ENCODE measurements at places on chromosomes 7 and 10.

GRCh38 chr10:51743146-51743545, 43.8 kb upstream of the CSTF2T start:
- no peak for DNase-seq

DNA sequence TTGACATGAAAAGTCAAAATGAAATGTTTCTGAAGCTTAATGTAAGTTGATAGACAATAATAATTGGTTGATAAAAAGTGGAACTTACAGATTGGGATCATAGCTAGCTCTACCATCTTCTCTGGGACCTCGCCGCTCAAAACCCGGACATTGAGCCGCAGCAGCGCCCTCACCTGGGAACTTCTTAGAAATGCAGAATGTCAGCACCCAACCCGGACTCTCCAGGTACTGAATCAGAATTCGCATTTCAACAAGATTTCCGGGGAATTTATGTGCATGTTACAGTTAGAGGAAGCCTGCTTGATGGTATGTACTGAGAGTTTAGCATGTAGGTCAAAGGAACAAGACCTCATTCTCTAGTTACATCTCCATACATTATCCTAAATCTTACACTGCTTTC, 36.7 kb upstream of the ABLIM1 start:
- peak; percentile 21 for DNase-seq

GRCh38 chr7:138204285-138204981, 128.2 kb downstream of the AKR1D1 start:
- no peak for DNase-seq

DNA sequence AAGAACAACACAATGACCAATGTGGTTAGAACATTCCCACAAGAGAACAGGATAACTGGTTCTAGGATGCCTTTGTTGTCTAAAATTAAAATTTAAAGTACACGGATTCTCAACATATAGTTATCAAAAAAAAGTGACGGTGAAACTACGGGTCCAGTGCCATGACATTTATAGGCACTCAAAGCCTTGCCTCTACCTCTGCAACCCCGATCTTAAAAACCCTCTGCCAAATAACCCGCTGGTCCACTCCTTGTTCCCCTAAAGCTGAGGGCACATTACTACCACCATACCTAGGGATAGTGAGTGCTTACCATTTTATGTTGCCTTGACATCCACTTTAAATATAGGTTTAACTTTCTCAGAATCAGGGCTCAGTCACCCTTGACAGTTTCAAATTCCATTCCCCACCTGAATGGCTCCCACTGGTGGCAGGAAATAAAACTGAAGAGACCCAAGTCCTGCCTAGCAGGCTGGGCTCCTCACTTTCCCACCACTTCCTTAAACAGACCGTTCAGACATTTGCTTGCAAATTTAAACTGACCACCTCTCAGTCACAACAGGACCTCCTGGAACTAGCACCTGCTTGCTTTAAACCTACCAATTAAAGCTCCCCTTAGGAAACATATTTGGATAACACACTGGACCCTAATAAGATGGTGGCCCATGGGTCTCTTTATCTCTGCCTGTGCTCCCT, 169.9 kb upstream of the ASAH2 start:
- no peak for DNase-seq

DNA sequence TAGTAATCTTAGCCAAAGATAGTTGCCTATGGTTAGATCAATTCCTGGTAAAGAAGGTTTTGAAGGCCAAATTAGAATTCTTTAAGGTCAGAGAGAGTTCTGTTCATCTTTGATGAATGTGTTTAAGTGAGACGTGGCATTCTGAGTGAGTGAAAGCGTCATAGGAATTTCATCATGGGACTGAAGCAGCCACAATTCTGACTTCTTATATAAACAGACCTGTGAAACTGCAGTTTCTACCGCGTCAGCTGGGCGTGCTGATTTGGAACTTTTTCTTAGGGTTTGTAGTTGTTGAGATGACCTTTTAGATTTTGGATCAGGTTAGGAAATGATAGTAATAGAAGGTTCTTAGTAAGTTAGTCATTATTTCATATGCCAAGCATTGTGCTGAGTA, 103.8 kb downstream of the CNNM2 start:
- no peak for DNase-seq

GRCh38 chr10:133072720-133073390, 14.9 kb upstream of the ADGRA1 start:
- no peak for DNase-seq

DNA sequence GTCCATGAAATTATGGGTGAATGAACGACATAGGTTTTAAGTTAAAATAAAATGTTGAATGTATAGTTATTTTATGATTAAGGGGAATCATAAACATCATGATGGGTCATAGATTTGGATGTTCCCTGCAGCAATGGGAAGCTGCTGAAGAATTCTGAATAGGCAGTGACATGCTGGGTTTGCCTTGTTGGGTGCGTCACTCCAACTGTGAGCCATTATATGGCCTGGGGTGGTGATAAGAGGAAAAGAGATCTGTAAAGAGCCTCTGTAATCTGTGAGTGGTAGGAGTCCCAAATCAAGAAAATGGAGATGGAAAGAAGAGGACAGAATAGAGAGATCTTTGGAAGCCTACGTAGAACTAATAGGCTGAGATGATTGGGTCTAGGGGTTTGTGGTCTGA, 58.1 kb upstream of the GPR26 start:
- no peak for DNase-seq

GRCh38 chr10:6576326-6576725, 3.8 kb downstream of the PRKCQ start:
- DNase-seq, result no peak

- DNase-seq, result no peak
Measured at GRCh38 chr7:14303536-14303935, 314.1 kb upstream of the ETV1 start.

GRCh38 chr7:106793015-106793975, 71.8 kb upstream of the PIK3CG start:
- DNase-seq, result no peak

GRCh38 chr7:74355091-74355490, 65.9 kb downstream of the CLIP2 start:
- DNase-seq, result no peak

DNA sequence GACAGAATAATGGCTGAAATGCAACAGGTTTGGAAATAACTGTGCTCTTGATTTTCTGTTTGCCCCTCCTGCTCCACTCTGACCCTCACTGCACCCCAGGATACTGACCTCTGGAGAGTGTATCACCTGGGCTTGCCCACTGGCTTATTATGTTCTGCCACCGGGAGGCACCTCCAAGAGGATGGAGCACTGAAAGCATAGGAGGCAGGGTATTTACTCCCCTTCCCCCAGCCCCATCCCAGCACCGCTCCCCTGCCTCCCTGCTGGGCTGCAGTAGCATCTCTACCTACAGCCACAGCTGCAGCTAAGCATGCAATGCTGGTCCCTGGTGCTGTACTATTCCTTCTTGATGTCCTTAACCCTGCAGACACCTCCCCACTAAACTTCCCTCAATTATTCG, 26.4 kb downstream of the RAB11FIP2 start:
- DNase-seq, result no peak

DNA sequence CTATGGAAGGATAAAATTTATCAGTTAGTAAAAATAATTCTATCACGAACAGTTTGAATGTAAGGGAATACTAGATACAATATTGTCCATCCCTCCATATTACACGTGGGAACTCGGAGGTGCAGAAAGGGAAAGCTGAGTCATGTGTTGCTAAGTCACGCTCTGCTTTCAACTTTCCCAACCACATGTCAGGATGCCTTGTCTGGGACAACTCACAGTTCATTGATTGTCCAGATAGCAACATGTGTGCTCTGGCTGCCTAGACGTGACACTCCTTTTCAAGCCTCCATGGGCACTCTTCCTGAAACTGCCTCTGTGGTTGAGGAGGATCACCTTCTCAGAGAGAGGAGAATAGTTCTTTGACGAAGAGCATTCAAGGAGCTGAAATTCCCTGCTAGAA, 808.1 kb downstream of the GRID1 start:
- DNase-seq, result no peak

- DNase-seq, result no peak
Measured at GRCh38 chr10:118564652-118565051, 30.8 kb downstream of the PRLHR start.

DNA sequence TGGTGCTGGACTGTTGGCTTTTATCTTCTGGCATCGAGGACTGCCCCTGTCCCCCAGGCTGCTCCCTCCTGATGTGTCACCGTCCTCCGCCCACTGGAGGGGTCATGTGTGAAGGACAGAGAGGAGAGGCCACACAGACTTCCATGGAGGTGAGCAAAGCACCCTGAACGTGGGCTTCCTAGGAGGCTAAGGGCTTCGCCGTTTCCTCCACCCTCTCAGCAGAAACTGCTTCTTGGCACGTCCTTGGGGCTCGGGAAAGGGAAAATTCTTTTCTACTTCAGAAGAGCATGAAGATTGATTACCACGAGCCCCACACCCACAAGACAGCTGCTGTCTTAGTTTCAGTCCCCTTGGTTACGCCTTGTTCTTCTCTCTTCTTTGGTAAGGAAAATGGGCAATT, 218.2 kb downstream of the CCDC3 start:
- DNase-seq, result no peak

DNA sequence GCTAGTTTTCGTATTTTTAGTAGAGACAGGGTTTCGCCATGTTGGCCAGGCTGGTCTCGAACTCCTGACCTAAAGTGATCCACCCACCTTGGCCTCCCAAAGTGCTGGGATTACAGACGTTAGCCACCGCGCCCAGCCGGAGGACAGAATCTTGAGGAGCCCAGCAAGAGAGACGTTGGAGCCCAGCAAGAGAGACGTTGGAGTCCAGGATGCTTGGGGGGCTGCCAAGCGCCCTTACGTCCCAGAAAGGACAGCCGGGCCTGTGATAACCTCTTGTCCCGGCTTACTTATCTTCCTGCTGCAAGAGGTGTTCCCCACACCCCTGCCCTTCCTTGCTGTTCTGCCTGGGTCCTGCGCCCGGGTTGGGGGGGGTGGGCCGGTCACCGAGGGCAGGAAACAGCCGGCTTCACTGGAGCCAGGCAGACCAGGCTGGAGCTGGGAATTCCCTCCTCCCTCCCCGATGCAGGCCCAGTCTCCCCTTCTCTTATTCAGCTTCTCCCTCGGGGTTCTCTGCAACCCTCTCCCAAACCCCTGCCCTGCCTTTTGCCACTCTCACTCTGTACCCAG, 1.9 kb upstream of the EPHB4 start:
- no peak for DNase-seq

DNA sequence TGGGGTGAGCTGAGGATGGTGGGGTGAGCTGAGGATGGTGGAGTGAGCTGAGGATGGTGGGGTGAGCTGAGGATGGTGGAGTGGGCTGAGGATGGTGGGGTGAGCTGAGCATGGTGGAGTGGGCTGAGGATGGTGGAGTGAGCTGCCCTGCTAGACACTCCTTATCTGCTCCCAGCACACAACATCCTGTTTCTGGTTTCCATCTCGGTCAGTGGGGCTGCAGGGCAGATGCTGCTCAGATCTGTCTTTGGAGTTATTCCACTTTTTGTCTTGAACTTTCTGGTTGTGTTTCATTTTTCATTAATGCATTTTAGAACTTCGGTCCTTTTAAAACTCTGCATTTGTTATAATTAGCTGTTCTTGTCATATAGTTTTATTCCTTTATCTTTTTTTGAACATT, 67.9 kb upstream of the ANTXRL start:
- no peak for DNase-seq

DNA sequence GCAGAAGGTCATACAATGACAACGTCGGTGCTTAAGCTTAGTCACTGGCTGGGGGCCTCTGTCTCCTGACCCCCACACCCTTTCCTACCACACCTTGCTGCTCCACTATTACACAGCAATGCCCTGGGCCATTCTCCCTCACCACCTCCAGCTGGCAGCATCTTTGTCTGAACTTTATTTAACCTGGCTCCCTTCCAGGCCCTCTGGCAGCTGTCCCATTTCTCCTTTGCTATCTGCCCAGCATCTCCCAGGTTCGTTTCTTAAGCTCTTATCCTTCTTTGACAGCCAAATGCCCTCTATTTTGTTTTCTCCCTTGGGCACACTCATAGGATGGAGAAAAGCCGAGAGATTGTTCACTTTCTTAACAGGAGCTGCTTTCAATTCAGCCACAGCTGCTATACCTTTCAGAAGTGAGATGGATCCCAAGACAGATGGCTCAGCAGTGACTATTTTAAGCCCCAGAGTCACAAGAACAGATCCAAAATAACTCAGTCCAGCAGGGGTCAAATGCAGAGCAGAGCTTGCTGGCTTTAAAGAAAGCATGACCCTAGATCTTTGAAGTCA, 1277.1 kb upstream of the AUTS2 start:
- DNase-seq, result no peak

DNA sequence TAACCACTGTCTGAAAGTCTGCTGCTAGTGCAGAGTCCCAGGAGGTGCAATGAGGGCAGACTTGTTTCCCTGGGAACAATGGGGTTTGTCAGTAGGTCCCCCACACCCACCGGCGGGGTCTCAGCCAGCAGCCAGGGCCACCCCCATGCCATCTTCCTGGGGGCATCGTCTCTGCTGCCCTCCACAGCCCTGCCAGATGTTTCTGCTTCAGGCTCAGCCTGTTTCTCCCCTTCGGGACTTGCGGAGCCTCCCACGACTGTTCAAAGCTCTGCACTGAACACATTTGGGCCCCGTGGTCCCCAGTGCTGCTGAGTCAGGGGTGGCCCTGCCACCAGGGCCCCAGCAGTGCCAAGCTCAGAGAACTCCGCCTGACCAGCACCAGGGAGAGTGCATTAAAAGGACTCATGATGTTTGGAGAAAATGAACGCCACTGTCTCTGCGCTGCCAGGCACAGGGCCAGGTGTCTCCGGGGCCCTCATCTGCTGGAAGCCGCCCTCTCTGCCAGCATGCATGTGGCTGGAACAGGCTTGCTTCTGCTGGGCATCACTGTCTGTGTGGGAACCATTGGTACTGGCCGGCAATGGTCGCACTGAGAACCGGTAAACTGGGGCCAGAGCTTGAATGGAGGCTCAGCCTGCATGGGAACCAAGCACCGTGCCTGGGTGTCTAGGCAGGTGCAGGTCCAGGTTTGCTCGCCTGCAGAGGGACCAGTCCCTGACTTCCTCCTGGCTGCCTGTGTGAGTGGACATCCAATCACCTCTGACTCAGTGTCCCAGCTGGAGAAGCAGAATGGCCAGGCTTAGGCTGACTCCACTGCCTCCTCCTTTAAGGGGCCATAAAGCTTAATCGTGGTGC, 345.1 kb downstream of the GLRX3 start:
- DNase-seq, result no peak

GRCh38 chr7:102216573-102217314, 69.9 kb upstream of the SH2B2 start:
- DNase-seq, result no peak

- no peak for DNase-seq
Measured at GRCh38 chr10:21531164-21531563, 2.9 kb upstream of the MLLT10 start.

DNA sequence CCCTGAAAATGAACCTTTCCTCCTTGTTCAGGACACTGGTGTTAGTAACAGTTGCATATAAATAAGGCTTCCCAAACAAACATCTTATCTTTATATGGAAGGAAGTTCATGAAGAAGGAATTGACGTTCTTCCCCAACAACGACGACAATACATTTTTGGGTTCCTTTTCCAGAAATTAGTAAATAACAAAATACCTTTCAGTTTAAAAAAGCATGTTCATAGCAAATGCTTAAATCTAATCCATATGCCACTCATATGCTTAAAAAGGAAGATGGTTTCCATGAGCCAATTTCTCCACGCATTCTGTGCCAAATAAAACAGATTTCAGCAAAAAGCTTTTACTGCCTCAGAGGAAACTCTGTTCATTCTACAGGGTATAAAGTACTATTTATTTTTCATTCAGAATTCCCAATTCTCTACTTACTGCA, 182.6 kb downstream of the COBL start:
- DNase-seq, result no peak

Data from activated CD8-positive, alpha-beta memory T cell treated with anti-CD3 and anti-CD28 coated beads for 48 hours (primary cell).